Right forelimb (tissue), 1 donor: ENCODE measurements at places on chromosomes 12 and 14.

DNA sequence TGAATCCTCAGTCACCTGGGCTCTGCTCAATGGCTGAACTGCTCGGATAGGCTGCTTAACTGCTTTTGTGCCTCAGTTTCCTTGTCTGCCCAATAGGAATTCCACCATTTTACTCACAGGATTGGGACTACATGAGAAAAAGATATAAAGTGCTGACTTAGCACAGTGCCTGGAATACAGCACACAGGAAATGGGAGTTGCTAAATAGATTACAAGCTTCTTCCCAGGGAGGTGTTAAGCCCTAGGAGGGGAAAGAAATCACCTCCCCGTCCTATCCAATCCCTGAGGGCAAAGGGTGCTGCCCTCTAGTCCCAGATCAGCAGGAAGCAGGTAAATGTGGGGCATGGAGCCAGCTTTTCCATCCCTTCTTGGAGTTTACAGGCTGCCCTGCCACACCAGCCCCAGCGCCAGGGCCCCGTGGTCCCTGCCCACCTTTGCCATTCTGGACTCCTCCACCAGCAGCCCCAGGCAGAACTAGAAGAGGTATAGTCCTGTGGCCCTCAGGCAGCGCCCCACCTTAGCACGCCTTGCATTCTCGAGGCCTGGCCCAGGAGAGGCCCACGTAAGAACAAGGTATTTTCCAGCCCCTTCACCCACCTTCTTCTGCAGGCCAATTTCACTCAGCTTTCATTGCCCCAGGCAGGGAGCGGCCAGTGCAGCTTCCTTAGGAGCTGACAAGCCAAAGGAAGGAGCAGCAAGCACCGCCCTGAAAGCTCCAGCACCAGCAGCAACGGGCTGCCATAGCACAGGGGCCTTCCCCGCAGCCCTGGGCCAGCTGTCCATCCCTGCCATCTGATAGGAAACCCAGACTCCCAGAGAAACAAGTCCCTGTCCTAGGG lies 28.8 kb upstream of the RPLP0 start:
- no peak for DNase-seq

DNA sequence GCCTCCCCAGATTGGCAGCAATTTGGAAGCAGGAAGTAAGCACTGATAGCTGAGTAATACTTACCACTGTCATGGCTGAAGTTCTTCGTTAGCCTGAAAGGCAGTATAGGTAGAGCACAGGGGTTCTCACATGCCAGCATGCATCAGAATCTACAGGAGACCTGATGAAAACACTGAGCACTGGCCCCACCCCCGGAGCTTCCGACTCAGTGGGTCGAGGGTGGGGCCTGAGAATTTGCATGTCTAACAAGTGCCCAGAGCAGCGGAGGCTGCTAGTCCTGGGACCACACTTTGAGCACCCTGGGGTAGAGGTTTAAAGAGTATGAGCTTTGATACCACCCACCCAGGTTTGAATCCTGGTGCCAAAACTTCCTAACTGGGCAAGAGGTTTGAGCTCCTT lies 89.6 kb downstream of the FBXW8 start:
- DNase-seq, result no peak

- DNase-seq, result no peak
These were observed 123.0 kb downstream of the ARID2 start for GRCh38 chr12:45852508-45852907.

DNA sequence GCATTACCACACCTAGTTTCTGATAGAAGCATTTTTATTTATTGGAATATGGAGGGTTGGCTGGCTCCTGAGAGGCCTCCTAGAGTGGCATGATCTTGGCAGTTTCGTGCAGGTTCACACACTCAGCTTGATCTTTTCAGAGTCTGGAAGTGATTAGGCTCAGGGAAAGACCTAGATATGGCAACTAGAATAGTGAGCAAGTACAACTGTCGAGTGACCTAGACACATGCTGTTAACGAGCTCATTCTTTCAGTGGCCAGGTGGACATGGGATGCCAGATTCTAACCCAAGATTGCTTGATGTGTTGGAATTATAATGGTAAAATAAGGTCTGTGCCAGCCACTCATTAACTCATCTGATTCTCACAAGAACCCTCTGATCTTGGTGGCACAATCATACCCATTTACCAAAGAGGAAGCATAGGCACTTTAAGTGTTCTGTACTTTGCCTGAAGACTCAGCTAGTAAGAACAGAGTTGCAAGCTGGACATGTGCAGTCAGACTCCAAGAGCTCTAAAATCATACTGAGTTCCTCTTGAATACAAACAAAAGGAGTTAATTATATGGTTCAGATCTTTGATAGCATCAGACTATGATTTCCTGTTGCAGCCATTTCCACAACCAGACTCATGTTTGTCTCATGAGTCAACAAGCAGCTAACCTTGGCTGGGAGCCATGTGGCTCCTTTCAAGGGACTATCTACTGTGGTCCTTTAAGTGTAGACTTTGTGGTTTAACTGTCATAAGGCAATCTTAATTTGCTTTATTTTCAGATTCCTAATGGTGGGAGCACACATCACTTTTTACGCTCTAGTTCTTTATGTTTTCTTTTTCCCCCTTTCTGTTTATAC lies 144.2 kb downstream of the PLEKHA5 start:
- DNase-seq, result no peak
